CD14-positive monocyte (primary cell): ENCODE measurements at places on chromosomes 4 and X.

- no peak for DNase-seq
Observed at GRCh38 chr4:152099555-152099954, 338.7 kb upstream of the GATB start.

DNA sequence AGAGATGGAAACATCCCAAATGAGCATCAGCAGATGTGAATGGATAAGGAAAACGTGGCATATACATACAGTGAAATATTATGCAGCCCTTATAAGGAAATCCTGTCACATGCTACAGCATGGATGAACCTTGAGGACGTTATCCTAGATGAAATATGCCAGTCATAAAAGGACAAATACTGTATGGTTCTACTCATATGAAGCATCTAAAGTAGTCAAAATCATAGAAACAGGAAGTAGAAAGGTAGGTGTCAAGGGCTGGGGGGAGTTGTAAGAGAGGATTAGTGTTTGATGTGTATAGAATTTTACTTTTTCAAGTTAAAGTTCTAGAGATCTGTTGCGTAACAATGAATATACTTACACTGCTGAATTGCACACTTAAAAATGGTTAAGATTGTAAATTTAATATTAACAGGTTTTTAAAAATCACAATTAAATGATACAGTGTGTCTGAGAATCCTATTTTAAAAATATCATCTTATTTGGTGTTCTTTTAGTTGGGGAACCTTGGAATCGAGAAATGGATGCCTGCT, 58.5 kb downstream of the KDM6A start:
- DNase-seq, result no peak

GRCh38 chrX:37697169-37697760, 11.7 kb downstream of the XK start:
- no peak for DNase-seq

GRCh38 chr4:14837860-14838259, 164.4 kb upstream of the CPEB2 start:
- DNase-seq, result no peak

GRCh38 chr4:1241936-1242505, 6.9 kb downstream of the CTBP1 start:
- DNase-seq, result no peak

- no peak for DNase-seq
Observed at GRCh38 chr4:78070731-78071282, 13.7 kb downstream of the FRAS1 start.

GRCh38 chr4:67699603-67700002, 1.4 kb downstream of the UBA6 start:
- no peak for DNase-seq

DNA sequence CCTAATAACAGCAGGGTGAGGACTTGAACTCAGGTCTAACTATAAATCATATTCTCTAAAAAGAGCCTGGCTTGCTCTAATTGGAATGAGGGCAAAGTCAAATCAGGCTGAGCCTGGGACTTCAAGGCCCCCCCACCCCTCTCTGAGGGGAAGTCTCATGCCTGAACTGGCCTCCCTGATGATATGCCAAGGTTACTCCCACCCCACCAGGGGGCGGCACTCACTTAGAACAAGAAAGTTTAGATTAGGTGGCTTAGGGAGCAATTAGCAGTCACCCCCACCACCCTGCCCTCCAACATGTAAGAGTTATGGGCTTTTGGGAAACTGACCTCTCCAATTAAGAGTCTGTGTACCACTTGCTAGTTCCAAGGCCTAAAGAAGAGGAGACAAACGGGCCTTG, 2.7 kb downstream of the FOXO4 start:
- peak; percentile 63 for DNase-seq

GRCh38 chrX:39891781-39892180, 206.0 kb downstream of the BCOR start:
- no peak for DNase-seq

DNA sequence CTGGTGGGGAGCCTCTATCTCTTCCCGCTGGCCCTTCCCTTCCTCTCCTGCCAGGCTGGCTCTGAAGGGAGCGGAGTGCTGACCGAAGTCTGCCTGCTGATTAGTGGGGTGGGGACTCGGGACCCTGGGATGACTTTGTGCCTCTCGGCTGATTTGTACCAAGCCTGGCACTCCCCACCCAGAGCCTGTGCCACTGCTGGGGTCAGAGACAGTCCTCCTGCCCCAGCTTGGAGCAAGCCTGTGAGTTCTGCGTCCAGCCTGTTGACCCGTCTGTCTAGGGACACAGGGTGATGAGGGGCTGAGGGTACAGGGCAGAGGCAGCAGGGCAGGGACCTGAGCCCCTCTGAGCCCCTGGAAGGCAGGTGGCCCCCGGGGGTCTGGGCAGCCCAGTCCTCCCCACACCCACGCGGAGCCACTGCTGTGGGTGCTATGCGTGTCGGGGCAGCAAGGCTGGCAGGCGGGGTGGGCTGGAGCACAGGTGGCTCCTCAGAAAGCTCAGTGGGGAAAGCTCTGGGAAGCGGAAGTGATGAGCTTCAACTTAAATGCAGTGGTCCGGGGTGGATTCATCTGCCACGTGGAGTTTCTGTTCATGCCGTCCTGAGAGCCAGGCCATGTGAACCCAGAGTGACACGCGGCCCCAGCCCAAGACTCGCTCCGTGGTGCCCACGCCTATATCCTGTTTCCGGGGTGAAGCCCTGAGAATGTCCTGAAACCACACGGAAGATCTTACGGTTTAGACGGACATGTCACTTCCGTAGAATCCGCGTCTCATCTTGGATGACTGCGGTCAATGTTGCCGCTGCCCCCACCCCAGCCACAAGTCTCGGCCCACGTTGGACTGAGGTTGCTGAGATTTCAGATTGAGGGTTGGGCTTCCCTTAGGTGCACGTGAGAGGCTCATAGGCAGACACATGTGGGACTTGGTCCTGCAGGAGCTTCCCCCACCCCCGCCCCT, 21.1 kb upstream of the UVSSA start:
- no peak for DNase-seq
